ENCODE measurements at places on chromosomes 3 and 15.

DNA sequence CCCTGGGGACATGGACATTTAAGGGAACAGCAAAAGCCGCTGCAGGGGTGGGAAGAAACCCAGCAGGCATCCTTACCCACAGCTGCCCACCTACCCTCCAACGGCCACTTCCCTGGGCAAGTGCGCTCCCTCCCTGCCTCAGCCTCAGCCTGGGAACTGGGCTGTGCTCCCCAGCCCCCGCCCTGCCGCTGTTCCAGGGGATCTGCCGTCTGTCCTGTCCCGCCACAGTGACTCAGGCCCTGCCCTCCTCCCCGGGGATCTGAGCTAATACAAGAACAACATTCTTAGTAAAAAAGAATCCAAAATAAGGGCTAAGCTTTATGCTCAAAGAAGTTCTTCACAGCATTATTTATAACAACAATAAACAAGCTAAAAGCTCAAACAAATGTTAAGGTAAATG, 7.4 kb upstream of the IQSEC1 start:
- no peak for DNase-seq

DNA sequence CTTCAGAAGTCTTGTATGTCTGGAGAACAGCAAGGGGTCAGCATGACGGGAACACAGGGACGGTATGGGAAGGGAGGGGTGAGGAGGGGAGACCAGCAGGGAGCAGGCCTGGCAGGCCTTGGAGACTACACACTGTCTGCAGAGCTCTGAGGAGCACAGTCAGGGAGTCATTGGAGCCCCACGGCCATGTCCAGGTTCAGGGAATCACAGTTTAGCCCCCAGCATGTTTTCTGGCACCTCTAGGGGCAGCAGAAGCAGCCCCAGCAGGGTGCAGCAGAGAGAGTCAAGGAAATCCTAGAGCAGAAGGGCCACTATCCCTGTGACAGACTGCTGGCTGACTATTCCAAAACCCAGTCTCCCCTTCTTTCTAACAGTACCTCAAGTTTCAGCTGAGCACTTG, 3.2 kb downstream of the LAMP3 start:
- no peak for DNase-seq

GRCh38 chr15:61051569-61052031, 177.5 kb downstream of the RORA start:
- no peak for DNase-seq

DNA sequence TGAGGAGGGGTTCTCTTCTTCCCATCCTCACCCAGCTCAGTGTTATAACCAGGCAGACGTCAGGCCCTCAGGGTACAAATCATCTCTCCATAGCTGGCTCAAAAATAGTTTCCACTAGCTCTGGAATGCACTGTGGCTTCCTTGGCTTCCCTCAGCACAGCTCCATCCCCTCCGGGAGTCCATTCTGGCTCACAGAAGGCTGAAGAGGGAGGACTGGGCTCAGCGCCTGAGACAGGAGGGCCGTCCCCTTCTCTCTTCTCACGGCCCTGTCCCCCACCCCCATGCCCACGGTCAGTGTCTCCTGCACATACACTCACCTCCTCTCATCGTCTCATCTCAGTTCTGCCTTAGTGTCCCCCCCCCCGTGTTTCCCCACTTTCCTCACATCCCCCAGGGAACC, 50.1 kb downstream of the UMPS start:
- DNase-seq, result no peak

DNA sequence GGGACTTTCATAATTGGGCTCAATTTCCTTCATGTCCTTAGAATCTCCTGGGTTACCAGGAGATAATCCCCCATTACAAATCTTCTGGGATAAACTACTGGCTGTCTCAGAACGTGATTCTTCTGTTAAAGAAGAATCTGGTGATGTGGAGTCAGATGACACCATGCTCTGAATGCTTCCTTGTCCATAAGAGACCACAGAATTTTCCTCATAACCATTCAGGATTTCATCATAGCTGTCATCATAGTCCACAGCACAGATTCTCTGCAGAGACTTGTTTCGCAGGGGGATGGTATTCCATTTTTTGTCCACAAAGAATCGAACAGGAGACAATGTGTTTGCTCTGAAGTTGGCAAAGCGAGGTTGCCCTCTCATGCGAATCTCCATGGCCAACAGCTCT, 109.8 kb upstream of the TSPAN3 start:
- no peak for DNase-seq

GRCh38 chr3:184688251-184688881, 23.5 kb downstream of the MAGEF1 start:
- DNase-seq, result no peak

DNA sequence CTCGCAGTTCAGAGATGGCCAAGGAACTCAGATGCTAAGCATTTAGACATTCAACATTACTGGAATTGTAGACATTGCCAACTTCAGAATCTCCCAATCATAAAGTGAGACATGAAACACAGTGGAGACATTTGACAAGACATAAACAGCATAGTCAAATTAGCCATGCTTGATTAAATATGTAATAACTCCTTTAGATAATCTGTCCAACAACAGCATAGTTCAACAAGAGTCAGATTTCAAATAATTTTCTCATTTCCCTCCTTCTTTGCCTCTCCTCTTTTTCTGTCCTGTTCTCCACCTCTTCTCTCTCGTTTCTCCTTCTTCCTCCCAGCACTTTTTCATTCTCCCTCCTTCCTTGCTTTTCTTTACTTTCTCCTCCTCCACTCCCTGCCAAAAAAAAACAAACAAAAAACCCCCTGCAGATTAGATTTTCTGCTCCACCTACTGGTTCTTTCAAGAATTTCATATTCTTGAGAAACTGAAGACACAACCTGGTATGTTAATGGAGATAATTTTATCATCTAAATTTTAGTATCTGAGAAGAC, 20.2 kb downstream of the CPOX start:
- DNase-seq, result no peak

DNA sequence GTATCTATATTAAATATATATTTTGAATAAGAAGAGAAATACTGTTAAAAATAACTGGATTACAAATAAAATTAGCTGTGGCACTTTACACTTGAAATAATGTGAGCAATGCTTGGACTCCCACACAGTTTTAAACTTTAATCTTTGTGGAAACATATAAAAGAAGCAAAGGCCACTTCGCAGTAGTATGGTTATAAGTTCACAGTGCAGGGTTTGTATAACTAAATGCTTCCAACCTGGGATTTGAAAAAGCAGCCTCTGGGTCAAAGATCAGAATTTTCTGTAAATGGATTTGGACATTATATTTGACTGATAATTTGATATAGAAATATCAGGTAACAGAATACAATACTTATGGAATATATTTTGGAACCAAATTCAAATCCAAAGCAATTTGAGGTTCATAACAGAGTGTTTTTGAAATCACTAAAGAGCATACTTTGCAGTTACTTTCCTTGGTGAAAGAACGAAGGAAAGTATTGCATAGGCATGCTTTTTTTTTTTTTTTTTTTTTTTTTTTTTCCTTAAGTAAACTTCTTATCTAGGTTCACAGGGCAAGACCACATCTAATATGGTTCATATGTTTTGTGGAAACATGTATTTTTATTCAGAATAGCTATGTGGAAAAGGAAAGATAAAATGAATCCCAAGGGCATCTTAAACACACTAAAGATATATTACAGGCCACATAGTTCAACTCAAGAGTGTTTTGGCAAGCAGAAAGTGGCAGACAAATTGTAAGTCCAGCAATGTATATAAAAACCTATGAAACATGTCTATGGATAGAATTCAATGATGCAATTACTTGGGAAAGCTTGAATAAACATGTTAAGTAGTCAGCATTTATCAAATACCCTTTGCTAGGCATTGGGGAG, 47.1 kb upstream of the SGO1 start:
- DNase-seq, result no peak

GRCh38 chr3:40961104-40961857, 238.0 kb upstream of the CTNNB1 start:
- no peak for DNase-seq

DNA sequence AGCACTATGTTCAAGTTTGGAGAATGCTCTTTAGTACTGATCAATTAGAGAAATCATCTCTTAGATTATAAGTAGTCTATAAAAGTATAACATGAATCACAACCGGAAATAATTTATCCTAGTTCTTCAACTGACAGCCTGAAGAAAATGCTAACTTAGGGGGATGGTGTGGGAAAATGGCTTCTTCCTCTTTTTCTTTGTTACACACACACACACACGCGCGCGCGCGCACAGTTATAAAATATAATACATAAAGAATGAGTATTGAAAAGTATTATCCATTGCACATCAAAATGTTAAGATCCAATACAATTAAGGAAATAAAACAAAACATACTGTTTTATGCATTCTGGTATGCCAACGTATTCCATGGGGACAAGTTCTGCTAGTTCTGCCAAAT, 11.2 kb upstream of the GTF2A2 start:
- no peak for DNase-seq

DNA sequence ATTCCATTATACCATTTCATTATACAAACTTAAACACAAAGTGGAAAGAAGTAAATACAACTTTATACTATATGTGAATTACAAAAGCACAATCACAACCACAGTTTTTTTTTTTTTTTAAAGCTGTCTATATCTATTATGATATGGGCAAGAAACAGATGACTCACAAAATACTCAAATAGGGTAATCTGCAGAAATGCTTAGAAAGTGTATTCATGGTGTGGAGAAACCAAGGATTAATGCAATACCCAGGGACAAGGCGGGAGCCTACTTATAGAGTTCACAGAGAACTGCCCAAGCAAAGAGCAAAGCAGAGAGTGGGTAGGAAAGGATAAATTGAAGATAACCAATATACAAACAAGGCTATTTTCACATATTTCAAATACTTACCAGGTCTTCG, 332.0 kb downstream of the FHIT start:
- no peak for DNase-seq

DNA sequence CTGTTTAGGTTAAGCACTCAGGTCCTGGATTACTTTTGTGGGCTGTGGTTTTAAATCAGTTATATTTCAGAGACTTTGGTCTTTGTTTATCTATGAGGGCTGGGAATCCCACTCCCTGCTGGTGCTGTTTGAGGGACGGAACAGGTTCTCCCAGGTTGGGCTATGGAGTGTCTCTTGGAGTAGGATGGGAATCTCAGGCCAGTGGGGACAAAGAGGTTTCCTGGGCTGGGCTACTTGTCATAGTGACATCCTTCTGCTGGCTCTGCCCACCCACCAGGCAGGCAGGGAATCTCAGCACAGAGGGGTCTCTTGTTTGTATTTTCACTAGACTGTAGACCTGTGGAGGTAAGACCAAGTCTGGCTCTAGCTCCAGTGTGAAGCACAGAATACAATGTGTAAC, 47.2 kb upstream of the UBE3A start:
- no peak for DNase-seq

DNA sequence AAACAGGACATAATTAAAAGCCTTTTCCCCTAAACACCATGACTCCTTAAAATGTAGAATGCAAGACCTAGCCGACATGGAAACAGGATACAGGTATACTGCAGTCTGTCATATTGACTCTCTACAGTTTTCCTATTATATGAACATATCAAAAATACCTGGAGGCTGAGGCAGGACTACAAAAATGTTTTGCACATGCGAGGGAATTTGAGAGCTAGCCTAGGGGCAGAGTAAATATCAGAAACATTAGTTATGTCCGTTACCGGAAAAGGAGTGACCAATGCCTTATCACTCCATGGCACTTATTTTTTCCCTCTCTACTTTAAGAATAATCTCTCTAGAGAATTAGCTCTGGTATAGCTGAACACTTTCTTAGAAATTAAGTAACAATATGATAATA, 732.3 kb downstream of the TUSC7 start:
- DNase-seq, result no peak

GRCh38 chr15:90580099-90580498, 50.4 kb downstream of the CRTC3 start:
- no peak for DNase-seq

DNA sequence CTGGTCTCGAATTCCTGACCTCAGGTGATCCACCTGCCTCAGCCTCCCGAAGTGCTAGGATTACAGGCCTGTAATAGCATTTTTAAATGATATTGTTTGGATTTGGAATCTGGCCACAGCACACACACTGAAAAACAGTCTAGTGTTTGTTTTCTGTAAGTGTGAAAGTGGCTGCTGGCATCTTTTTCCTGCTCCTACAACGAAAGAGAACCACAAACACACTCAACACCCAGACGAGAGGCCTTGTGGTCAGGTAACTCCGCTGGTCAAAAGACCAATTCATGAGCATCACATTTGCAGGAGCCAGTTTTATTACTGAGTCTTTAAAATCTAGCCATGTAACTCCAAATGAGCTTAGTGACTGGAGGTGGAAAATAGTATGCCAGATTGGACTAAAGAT, 50.2 kb downstream of the IMPG2 start:
- no peak for DNase-seq

GRCh38 chr15:58269455-58270414, 131.6 kb downstream of the AQP9 start:
- DNase-seq, result no peak

- DNase-seq, result no peak
Measured at GRCh38 chr15:48435321-48435720, 104.1 kb downstream of the DUT start.

DNA sequence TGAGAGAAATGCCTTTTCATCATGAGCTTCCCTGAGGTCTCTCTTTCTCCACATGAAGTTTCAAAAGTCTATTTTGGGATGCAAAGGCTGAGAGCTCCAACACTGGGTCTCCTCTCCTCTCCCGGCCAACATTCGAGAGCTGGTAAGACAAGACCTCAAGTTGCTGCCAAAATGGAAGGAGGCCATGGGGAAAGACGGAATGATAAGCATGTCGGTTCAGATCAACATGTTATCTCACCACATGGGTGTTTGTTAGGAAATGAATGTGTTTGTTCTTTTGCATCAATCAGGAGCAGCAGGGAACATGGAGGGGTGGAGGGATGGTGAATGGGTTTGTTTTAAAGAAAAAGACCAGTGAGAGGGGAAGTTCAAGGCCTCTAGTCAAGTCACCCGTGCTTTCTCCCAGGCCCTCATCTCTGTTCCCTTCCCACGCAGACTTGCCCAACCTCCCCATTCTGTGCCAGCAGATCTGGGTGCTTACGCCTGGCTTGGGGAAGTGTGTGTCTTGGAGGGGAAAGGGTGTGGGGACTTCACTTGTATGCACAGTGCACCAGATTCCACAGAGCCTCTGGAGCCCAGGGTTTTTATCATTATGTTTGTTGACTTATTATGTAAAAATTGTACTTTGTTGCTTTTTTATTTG, 23.5 kb upstream of the ATP10A start:
- DNase-seq, result no peak

DNA sequence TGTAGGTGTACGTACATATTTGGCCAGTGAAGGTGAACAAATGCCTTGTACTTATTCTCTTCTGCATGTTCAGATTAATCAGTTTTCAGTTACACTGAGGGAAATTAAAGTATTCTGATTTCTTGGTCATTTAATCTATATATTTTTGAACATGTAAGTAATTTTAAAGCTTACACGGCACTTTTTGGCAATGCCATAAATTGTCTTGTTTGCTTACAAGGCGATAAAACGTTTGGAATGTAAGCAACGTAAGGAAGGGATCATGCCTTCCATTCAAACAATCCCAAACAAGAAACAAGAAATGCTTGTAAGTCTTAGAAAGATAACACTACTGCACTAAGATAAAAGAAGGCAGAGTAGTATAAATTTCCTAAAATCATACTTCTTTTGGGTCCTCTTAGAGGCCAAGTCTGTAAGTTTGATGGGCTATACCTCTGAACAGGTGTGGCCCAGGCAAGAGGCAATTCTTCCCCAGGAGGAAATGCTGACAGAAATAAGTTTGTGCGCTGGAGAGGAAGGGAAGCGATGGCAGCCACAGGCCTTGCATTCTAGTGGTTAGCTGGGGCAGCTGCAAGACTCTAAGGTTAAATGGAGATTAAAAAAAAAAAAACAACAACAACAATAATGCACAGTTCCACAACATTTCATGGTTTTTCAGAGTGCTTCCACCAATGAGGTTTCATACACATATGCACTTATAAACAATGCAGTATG, 73.8 kb downstream of the GOLIM4 start:
- DNase-seq, result no peak

GRCh38 chr15:91939403-91939831, 85.9 kb downstream of the SLCO3A1 start:
- DNase-seq, result no peak
